ENCODE measurements at places on chromosomes 5 and 9. TPM values are rescaled to one million over a fixed set of nuclear protein-coding genes. Genes with fewer than 3 reads are reported as not detected.

The TMEM203 gene
- 24.6 TPM for total RNA-seq

The ACO1 gene
- total RNA-seq: 23.6 TPM

GRCh38 chr9:79693750-79694149 lies 122.0 kb downstream of the TLE4 start:
- no peak overlapping the region for H3K27ac ChIP-seq
- peaks cover 7% of the 10 kb centered on the region for H3K4me1 ChIP-seq
- H3K36me3 ChIP-seq: no peaks in the 10 kb centered on the region
- DNase-seq: no peak

- H3K36me3 ChIP-seq: no peaks in the 10 kb centered on the region
- no peaks in the 10 kb centered on the region for H3K4me1 ChIP-seq
- no peak for DNase-seq
- H3K27ac ChIP-seq: no peak overlapping the region
These were observed 379.3 kb upstream of the CHD1 start for GRCh38 chr5:99308131-99308530.

DNA sequence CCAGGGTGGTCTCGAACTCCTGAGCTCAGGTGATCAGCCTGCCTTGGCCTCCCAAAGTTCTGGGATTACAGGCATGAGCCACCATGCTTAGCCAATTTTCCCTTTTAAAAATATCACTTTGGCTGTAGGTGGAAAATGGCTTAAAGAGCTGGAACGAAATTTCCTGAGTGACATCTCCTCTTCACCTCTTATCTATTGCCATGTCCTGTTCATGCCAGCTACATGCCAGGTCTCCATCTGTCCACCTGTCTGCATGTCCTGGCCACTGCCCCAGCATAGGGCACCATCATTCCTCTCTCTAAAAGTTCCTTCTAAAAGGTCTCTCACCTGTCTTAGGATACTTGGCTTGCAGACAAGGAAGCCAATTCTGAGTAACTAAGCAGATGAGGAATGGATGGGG lies 2.8 kb upstream of the GRK6 start:
- DNase-seq: no peak
- H3K4me1 ChIP-seq: peaks cover 27% of the 10 kb centered on the region
- no peak overlapping the region for H3K27ac ChIP-seq
- no peak overlapping the region for H3K4me3 ChIP-seq

GRCh38 chr5:102375272-102375671 lies 79.2 kb upstream of the SLCO4C1 start:
- no peaks in the 10 kb centered on the region for H3K36me3 ChIP-seq
- H3K4me1 ChIP-seq: no peaks in the 10 kb centered on the region
- H3K27ac ChIP-seq: no peak overlapping the region
- no peak overlapping the region for H3K4me3 ChIP-seq
- no peak for DNase-seq

DNA sequence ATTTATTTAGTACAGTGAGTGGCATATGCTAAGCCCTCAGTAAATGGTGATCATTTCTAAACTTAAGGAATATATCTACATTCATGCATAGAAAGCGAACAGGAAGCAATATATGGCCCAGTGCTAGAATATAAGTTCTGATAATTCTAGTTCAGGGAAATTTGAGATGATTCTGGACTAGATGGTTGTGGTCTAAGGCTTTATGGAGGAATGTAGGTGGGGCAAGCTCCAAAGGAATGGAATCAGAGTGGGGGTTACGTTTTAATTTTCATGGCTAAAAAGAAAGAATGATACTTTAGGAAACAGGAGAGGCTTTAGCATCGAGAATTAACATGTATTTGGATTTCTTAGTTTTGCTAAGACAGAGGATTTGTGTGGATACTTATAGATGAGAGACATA lies 56.1 kb downstream of the MTREX start:
- H3K4me3 ChIP-seq: no peak overlapping the region
- no peak for DNase-seq
- H3K27me3 ChIP-seq: no peaks in the 10 kb centered on the region
- no peaks in the 10 kb centered on the region for H3K4me1 ChIP-seq
- H3K27ac ChIP-seq: no peak overlapping the region
